ENCODE measurements at places on chromosomes 2 and 18.
A peak's percentile ranks its signal among the peaks of the same experiment; 100 is the strongest.

DNA sequence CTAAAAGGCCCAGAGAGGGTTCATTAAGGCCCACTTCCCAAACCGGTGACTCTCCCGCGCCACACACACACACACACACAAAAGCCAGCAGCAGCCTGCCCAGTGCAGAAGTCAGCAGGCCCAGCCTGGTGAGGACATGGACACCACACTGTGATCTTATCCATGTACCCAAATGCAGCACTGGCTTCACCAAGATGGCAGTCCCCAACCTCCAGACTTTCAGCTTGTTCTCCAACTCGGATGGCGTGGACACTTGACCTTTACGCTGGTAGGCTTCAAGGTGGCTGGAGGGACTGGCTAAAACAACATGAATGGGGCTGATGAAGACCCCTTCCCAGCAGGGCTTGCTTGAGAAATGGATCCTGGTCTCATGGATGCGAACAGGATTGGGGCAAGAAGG is 50.4 kb downstream of the TNS1 start:
- DNase-seq, result peak; percentile 10

- DNase-seq, result no peak
These were observed 212.6 kb downstream of the SH3RF3 start for GRCh38 chr2:109341355-109342255.

- DNase-seq, result peak; percentile 67
These were observed 11.5 kb downstream of the SPEG start for GRCh38 chr2:219446101-219446504.

DNA sequence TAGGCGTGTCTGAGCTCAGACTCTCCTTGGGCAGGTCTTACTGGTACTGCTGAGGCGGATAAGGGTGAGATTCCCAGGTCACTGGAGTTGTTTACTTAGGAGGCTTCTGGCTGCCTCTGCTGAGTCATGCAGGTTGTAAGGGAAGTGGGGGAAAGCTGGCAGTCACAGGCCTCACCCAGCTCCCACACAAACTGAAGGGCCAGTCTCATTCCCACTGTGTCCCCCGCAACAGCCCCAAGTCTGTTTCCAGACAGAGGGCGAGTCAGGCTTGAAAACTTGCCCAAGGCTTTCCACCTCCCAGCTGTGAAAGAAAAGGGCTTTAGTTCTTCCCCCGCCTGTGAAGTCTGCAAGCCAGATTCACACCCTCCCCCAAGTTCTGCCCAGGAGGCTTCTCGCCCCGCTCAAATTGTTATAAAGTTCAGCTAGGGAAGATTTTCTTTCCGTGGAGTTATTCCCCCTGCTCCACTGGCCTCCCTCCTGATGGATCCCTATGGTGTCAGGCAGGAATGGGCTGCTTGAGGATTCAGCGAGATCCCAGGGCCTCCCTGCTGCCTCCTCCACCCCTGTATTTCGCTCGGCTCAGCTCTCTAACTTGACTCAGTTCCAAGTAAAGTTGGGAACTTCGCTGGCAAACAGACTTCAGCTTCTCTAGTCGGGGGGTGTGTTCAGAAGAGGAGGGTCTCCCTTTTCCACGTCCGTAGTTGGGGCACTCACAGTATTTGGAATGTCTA is 248.6 kb downstream of the NR4A2 start:
- peak; percentile 19 for DNase-seq

DNA sequence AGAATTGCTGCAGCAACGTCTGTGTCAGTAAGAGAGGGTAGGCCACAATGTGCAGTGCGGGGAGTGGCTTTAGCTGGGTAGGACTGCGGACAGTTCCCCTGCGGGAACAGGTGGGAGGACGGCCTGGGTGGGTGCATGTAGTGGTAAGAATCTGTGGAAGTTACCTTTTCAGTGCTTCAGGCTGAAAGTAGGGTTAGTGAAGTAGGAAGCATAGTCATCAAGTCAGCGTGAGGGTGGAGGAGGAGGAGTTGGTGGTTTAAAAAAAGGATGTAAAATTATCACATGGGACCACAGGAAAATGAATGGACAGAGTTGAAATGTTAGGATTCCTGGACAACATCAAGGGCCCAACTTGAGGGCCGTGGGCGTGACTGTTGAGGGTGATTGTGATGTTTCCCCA is 13.2 kb downstream of the CEP192 start:
- DNase-seq, result no peak

DNA sequence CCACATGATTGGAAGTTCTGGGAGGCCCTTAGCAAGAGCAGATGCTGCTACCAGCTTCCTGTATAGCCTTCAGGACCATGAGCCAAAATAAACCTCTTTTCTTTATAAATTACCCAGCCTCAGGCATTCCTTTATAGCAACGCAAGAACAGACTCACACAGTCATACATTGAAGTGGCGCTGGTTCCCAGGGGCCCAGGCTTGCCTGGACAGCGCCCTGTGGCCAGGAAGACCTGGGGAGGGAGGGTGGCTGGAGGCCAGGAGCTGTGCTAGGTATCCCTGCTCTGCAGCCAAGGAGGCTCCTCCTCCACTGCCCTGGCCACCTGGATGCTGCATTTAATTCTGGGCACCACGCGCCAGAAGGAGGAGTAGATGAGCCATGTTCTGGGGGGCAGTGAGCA is 98.1 kb downstream of the AGAP1 start:
- DNase-seq, result no peak

Measured in femur (tissue), 1 donor.